ENCODE measurements at places on chromosomes 2 and 18.

- DNase-seq, result no peak
These were observed 97.8 kb downstream of the TMEM18 start for GRCh38 chr2:579351-579886.

- DNase-seq, result no peak
These were observed 953.5 kb downstream of the CNTNAP5 start for GRCh38 chr2:124978597-124978996.

DNA sequence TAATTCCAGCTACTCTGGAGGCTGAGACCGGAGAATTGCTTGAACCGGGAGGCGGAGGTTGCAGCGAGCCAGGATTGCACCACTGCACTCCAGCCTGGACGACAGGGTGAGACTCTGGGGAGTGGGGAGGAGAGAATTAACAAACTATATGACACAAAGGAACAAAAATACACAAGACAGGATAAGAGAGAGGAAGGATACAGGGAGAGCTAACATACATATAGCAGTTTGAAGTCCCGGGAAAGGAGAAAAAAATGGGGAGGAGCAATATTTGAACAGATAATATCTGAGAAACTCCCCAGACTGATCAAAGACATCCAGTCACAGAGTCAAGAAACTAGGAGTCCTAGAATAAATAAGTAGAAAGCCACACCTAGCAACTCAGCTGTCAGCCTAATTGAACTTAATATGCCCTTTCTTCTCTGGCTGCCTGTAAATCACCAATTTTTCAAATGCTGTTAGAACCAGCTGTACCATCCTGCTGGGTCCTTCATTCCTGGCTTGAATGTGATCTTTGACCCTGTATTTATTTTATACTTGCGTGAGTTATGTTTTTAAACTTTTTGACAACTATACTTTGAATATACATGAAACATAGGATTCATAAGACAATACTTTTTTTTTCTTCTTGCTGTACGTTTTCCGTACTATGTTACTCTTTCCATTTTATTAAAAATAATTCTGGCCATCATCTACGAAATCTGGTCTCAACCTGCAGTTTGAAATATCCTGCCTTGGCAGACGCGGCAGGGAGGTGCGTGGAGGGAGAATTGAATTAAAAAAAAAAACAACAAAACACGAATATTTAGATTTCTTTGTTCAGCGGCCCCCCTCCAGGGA is 876 bp upstream of the CYP27A1 start:
- no peak for DNase-seq

DNA sequence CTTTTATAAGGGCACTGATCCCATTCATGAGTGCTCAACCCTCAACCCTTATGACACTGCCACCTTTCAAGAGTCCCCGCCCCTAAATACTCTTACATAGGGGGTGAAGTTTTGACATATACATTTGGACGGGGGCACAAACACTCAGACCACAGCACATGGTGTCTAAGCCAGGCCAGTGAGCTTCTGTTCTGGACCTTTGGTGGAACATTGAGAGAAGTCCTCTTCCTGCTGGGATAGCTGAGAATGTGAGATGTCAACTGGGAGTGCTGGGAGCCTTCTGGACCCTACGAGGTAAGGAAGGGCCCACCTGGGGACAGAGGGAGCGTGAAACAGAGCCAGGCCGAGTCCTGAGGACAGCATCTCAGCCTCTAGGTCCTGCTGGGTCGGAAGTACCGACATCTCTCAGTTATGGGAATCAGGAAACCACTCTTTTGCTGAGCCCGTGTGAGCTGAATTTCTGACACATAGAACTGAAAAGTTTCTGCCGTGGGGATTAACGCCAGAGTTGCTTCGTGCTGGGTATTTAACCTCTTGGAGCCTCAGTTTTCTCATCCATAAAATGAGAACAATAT is 114.9 kb downstream of the PDCL3 start:
- no peak for DNase-seq

DNA sequence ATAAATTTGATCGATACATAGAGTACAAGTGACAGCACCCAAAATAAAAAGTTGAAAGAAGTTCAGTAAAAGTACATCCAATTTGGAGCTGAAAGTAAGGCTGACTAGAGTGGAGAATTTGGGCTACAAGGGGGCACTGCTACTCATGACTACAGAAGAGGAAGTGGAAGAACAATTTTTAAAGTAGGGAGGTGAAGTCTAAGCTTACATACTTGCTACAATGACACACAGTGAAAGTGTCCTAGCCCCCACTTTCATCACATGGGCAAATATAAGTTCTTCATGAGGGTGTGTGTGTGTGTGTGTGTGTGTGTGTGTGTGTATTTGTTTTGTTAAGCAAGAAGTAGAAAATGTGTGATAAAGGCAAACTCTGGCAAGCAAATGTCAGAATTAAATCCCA is 45.7 kb downstream of the MAP3K2 start:
- DNase-seq, result no peak

DNA sequence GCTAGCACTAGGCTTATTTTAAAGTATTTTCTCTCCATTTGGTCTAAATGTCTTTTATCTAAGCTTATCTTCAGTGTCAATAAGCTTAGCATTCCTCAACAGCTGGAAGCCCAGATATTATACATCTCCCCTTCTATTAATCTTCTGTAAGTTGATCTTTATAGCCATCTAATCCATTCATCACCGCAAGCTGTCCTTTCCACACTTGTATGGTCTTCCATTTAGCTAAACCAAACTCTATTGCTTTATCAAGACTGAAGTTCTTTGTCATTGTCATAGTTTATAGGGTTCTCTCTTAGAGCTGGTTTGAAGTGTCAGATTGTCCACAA is 101.3 kb upstream of the GPR45 start:
- DNase-seq, result no peak

DNA sequence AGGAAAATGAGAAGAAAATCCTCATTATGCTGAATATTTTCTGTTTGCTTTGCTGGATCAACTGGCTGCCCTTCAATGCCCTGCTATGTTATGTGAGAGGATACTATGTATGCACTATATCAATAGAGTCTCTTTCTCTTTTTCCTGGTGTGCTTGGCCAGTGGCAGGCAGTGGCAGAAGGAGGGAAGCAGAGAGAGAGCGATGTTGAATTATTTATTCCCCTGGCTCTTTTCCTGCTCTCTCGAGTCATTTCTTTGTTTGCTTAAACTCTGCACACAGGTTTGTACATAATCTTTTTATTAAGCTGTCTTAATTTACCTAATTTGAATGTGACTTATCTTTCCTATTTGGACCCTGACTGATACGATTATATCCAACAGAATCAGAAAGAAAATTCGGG is 1727.3 kb downstream of the SUCLG1 start:
- DNase-seq, result no peak

- DNase-seq, result no peak
These were observed 170.9 kb downstream of the PRPF40A start for GRCh38 chr2:152546230-152546837.

DNA sequence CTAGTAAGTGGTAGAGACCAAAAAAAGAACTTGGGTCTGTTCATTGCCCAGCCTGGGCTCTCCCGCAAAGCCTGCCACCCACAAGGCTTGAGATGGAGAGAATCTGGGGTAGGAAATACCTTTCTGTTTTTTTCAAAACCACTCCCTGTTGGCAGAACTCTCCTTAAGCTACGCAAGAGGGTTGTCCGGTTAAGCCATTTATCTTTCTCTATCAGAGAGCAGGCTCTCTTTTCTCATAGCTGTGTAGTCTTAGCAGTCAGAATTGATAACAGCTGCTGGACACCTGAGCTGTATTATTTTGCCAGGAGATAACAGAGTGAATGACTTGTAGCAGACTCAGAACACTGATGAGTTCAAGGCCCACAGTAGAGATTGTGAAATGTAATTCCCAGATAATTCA is 1088.1 kb downstream of the TSN start:
- DNase-seq, result no peak

GRCh38 chr2:227029426-227030105 is 134.4 kb downstream of the COL4A4 start:
- DNase-seq, result no peak

DNA sequence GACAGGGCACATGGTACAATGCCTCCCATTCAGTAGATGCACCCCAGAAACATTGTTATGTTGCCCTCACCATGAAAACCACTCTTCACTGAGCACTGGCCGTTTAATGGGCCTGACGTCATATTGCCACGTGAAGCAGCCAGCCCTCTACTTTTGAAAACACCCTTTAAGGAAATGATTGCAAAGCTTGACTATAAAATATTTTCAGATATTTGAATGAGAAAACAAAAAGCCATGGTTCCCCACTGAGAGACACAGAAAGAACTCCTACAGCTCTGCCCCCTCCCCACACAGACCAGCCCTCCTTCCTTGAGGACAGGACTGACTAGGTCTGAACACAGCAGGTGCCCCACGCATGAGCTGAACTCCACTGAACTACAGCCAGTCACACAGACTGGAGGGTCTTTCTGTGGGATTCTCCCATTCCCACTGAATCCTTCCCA is 349.1 kb downstream of the ANAPC1 start:
- no peak for DNase-seq

DNA sequence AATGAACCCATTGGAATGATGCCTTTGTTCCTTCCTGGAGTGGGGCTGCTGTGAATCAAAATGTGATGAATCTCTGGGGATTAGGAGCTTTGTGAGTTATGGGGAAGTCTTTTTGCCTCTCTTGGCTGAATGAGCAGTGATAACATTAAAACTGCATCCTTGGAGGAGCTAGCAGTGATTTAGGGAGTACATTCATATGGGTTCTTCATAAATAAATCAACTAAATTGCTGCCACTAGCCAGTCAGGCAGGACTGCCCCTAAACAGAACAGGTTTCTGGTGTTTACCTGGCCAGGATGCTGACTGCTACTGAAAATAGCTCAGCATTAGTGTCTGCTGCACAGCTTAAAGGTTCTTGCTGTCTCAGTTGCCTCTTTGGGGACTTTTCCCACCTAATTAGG is 244.5 kb upstream of the MEX3C start:
- no peak for DNase-seq

DNA sequence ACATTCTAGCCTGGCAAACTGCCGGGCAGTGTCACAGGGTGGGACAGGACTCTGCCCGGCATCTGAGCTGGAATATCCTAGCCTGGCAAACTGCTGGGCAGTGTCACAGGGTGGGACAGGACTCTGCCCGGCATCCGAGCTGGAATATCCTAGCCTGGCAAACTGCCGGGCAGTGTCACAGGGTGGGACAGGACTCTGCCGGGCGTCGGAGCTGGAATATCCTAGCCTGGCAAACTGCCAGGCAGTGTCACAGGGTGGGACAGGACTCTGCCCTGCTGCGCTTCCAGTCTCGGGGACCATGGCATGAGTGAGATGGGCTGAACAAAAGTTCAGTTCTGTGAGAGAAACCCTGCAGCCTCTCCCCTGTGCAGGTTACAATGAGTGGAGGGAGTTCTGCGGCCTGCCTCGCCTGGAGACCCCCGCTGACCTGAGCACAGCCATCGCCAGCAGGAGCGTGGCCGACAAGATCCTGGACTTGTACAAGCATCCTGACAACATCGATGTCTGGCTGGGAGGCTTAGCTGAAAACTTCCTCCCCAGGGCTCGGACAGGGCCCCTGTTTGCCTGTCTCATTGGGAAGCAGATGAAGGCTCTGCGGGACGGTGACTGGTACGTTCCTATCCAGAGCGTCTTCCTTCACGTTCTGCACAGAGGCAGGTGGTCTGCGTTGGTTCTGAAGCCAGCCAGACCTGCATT is 80.3 kb downstream of the TPO start:
- no peak for DNase-seq

DNA sequence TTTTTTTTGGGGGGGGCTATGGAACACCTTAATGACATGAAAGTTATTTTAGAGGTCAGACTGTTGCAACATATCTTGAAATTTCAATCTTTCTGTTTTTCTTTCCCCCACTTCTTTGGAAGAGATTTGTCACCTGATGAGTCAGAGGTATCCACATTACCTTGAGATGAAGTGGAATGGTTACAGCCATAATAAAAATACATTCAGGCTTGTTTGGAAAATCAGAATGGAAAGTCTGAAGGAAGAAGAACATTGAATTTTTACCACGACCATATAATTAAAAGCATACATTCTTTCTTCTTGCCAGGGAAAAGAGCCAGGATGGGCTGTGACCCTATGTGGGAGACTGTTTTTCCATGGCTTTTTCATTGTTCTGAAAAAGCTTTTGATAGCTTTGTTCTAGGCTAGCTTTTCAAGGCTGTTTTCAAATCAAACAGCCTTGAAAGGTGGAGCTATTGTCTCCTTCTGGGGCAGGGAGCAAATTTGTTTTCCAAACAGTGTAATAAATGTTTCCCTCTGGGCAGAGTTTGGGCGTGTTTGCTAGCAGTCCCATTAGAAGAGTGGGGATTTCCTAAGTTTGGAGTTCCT is 2.3 kb upstream of the GTF3C3 start:
- no peak for DNase-seq

GRCh38 chr2:119114266-119114665 is 44.3 kb downstream of the C1QL2 start:
- DNase-seq, result no peak

DNA sequence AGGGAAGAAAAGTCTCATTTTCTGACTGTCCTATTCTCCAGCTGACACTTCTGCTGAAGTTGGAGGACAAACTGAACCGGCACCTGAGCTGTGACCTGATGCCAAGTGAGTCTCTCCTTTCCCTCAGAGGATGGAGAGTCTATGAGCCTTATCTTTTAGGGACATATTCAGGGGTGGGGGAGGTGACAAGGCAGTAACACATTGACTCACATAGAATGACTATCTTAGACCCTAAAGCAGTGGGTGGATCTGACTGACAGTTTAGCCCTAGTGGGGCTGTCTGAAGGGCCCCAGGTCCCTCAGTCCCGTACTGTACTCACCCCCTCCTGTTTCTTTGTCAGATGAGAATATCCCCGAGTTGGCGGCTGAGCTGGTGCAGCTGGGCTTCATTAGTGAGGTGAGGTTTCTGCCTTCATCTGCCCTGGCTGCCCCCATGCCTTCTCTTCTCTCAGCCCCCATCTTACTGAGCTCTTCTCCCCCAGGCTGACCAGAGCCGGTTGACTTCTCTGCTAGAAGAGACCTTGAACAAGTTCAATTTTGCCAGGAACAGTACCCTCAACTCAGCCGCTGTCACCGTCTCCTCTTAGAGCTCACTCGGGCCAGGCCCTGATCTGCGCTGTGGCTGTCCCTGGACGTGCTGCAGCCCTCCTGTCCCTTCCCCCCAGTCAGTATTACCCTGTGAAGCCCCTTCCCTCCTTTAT is 805 bp upstream of the KRTCAP3 start:
- DNase-seq, result no peak

- no peak for DNase-seq
These were observed 397.3 kb downstream of the SOX11 start for GRCh38 chr2:6089474-6089873.

DNA sequence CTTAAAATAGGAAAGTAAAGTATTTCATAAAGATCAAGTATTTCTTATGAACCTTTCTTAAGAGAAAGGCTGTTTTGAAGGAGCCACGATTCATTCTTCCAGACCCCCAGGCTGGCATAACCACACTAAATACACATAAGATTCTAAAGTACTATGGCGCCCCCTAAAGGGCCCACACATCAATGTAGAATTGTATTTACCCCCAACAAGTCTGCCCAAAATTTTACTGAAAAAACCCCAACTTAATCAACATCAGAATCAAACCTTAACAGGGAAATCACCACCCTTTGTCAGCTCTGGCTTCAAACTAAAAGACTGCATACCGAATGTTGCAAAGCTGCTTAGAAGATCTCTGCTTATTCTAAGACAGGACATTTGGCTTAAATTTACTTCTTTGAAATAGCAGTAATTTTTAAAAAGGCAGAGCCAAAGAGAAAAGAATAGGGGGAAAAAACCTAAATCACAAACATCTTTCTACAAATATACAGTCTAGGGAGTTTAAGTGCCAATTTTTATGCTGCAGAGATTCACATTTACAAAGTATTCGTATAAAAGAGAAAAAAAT is 20.4 kb upstream of the BCL2 start:
- DNase-seq, result no peak
